ENCODE measurements at places on chromosomes 6 and 20.

DNA sequence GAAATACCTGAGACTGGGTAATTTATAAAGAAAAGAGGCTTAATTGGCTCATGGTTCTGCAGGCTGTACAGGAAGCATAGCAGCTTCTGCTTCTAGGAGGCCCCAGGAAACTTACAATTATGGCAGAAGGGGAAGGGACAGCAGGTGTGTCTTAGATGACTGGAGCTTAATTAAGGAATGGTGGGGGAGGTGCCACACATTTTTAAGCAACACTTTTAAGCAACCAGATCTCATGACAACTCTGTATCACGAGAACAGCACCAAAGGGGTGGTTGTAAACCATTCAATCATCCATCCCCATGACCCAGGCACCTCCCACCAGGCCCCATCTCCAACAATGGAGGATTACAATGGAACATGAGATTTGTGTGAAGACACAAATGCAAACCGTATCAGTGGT, 26.9 kb downstream of the FIG4 start:
- no peak for DNase-seq

DNA sequence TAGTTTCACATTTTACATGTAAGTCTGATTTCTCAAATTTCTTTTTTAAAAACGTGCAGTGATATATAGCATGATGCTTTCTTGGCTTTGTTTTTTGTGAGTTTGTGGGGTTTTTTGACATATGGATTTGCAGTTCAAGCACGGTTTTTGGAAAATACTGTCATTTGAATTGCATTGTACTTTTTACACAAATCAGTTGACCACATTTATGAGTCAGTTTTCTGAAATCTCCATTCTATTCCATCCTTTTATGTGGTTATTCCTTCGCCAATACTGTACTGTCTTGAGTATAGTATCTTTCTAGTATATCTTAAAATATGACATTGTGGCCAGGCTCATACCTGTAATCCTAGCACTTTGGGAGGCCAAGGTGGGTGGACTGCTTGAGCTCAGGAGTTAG, 890.0 kb upstream of the CITED2 start:
- DNase-seq: no peak

DNA sequence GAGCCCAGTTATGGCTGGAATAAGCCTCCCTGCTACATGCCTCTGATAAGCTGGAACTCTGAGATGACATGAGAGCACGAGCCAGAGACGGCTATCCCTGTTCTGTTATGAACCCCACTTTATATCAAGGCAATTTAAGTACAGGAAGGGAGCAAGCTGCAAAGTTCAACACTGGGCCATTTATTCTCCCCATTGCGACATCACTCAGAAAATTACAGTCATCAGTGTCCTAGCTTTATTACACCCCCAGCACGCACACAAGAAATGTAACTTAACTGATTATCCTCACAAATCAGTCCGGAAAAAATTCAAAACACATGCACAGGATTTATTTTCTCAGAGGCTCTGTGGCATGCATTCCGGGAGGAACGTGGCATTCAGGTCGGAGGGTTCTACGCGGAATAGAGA, 125.3 kb upstream of the SLC2A12 start:
- no peak for DNase-seq

DNA sequence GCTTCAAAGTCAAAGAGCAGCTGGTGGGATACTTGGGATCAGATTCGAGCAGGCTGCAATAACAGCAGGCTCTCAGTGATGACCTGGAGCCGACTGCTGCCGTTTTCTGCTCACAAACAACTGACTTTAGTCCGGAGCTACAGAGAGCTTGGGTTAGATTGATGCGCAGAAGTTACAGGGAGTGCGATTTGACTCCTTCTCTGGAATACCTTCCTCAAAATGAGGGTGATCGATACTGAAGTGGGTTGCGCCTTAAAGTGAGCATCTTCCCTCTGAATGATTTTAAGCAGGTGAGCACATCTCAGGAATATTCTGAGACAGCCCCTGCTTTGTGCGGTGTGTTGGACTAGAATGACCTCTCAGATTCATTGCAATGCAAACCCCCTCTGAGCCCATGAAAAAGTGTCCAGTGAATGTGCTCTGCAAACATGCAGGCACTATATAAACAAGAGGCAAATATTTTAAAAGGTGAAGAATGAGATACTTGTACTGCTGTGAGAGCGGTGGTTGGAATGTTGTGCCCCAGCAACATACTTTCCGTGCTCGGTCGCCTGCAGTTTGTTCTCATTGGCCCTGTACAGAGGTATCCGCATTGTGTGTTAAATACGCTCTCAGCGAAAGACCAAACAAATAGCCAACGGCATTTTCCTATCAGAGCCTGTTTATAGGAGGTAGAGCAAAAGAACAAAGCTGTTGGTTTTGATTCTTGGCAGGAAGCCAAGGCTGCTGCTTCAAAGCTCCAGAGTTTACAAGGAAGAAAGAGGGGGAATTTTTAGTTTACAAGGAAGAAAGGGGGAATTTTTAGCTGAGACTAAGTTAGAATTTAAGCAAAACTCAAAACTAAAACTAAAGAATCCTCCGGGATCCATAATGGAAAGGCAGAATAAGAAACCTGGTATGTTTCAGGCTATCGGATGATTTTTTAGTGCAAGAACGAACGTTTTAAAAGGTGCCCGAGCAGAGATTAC, 67.7 kb downstream of the PHACTR2 start:
- DNase-seq: no peak

- no peak for DNase-seq
These were observed 141.6 kb downstream of the MTHFD1L start for GRCh38 chr6:151007076-151007475.
